CD4-positive, CD25-positive, alpha-beta regulatory T cell (primary cell): ENCODE measurements at places on chromosomes 5 and 9.

- DNase-seq, result no peak
Observed at GRCh38 chr5:125408448-125409233, 662.2 kb upstream of the ZNF608 start.

- no peak for DNase-seq
Observed at GRCh38 chr5:172823840-172824362, 10.2 kb upstream of the ERGIC1 start.

DNA sequence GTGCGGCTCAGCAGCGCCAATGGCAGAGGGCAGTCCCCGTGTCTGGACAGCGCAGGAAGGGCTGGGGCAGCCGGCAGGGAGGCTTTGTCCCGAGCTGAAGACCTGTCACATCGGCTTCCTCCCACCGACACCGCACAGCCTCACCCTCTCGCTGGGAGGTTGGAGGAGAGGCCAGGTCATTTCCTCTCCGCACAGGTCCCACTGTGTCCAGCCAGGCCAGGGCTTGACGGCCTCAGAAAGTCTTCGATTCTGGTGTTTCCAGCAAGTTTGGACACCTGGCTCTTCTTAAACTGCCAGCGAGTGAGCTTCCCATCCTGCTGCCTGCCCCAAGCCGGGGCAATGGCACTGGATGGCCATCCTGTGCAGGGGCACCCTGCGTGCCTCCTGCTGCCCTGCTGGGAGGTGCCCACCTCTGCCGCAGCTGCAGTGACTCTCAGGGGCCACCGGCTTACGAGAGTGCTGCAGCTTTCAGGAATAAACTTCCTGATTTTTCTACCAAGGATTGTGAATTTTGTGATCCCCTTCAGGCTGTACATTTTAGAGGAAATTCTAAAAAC lies 33.9 kb downstream of the AHRR start:
- DNase-seq, result no peak

DNA sequence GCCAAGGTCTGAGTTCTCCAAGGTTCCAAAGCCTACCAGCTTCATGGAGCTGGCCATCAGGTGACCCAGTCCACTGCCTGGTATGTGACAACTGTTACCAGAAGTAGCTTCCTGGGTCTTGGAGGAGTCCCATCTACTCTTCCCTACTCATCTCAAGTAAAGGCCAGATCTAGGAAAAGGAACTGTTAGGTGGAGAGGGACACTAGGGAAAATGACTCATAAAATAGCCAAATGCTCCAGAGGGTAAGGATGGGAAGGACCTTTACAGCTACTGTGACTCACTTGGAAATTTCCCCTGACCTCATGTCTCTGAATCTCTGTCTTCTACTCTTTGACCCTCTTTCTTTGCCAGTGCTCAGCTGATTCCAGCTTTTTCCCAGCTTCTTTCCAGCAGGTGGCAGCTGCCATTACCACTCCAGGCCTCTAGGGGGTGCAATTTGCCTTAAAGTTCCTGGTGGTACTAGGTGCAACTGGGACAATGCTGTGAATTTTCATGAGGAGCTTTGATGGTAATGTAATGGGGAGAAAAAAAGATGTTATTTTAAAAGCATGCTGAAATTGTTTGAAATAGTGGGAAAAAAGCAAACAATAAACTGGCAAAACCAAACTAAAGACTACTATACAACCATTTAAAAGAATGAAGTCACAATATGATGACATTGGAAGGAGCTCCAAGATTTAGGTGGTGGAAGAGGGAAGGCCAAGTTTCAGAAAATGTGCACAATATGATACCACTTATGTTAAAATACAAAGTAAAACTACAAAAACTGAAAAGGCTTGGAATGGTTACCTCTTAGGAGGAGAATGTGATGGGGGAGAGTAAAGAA lies 27.1 kb upstream of the MYORG start:
- peak; percentile 47 for DNase-seq

GRCh38 chr5:86546044-86546443 lies 71.7 kb upstream of the COX7C start:
- no peak for DNase-seq

DNA sequence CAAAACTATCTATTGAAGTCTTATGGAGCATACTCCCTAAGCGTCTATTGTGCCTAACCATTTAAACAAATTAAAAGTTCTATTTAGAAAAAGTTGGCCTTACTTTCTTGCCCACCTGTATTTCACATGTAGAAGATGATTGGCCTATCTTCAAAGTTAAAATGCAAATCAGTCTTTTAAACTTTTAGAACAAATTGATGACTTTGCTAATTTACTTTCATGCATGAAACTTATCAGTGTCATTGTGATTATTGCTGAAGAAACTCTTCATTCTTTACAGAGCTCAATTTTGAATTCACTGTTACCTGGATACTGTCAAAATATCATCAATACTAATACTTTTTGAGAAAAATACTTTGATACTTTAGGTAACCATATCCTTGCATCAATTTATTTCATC lies 216.1 kb downstream of the COX7C start:
- DNase-seq, result no peak

DNA sequence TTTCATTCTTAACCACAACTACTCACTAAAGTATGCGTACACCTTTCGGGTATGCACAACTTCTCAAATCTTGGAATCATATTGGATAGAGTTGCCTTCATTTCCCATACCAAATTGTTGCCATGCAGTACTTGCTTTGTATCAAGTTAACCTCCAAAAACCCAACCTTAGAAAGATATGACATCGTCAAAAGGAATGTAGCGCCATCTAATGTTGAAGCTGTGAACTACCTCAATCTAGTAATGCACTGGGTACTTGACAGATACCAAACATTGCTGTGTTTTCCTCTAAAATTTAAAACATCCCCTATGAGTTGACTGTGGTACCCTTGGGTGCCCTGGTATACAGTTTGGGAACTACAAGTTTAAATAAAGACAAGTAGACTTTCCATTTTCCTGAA lies 318.4 kb downstream of the ARL15 start:
- DNase-seq, result no peak

GRCh38 chr5:64688391-64688790 lies 1.9 kb upstream of the SHISAL2B start:
- DNase-seq, result no peak

DNA sequence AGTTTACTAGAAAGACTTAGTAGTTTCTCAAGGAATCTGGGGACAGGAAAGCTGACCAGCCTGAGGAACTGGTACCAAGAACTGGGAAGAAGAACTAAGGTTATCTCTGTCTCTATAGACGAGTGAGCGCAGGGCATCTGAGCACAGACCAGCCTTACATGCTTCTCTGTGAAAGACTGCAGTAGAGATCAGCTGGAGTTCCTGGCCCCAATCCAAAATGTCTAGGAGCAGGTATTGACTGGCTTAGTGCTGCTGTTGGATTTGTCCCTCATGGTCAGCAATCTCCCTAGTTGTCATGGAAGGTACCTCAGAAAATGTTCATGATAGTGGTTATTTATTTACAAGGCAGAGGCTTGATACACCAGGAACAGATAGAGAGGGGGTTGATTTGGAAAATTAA lies 13.3 kb downstream of the NUP214 start:
- DNase-seq, result no peak

DNA sequence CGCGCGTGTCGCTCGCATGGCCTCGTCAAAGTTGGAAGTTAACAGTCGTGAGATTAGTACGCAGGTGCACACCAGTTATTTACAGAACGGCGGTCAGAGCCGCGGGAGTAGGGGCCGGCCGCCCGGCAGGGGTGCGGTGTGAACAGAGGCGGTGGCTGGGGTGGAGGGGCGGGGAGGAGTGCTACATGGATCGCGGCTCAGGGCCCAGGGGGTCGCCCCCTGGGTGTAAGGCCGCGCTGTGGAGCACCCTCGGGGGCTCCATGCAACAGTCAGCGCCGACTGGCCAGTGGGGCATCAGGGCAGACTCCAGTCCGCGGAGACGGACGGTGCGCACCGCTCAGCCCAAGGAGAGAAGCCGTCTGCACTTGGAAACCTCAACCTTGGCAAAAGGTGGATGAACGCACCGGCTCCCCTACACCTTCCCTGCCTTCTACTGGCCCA lies 60.3 kb downstream of the ZNF354C start:
- no peak for DNase-seq

DNA sequence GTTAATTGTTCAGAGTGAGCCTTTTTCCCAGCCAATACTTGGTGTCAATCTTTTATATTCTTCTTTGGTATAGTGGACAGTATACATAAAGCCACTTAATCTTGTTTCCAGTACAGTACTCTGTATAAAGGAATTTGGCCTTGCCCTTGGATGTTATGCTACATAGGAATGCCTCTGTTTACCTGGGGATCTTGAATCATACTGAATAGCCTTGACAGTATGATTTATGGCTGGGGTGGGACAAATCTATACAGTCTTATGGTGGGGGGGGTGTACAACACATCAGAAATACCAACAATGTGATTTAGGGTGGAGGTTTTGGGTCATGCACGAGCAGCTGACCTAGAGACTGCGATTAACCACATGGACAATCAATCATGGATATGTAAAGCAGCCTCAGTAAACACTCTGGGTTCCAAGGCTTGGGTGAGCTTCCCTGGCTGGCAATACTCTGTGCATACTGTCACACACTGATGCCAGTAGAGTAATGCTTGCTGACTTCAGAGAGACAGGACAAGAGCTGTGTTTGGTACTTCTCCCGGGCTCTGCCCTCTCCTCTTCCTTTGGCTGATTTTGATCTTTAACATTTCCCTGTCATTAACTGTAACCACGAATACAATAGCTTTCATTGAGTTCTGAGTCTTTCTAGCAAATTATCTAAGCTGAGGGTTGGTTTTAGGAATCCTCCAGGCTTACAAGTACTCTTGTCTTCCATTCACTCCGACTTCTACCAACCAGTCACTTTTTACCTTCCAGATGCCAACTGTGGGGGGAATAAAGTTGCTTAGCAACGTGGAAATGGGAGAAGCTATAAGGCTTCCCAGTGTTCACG lies 84.6 kb downstream of the IARS1 start:
- no peak for DNase-seq

DNA sequence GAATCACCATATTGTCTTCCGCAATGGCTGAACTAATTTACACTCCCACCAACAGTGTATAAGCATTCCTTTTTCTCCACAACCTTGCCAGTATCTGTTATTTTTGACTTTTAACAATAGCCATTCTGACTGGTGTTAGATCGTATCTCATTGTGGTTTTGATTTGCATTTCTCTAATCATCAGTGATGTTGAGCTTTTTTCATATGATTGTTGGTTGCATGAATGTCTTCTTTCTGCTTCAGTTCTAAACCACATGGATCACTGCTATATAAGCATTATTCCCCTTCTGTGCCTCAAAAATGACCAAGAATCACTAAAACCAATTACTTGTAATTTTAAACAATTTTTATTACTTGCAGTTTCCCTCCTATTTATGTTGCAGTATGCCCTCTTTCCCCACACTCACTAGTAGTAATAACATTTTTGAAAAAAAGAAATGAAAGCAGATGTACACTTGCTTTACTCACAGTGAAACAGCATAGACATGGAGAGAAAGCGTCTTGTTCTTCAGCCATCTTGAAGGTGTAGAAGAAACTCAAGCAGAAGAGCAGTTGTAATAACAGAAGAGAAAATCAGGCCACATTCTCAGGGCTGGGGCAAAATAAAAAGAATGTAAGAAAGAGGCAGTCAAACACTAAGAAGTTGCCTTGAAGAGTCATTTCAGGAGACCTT lies 4.5 kb upstream of the TMEM252 start:
- no peak for DNase-seq

DNA sequence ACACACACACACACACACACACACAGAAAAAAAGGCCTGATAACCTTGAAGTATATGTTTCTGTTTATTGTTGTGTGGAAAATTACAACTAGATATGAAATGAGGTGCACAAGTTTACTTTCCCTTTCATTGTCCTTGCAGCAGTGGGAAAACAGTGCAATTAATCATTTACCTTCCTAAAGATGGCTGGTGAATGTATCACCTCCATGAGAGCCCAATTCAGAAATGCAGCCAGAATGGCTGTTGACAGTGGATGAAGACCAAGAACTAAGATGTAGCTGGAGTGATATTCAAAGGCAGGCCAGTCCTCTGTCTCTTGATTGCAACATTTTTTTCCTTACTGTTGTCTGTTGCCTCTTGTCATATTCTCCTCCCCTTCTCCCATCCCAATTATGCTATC lies 49.6 kb upstream of the EIF4EBP3 start:
- no peak for DNase-seq

DNA sequence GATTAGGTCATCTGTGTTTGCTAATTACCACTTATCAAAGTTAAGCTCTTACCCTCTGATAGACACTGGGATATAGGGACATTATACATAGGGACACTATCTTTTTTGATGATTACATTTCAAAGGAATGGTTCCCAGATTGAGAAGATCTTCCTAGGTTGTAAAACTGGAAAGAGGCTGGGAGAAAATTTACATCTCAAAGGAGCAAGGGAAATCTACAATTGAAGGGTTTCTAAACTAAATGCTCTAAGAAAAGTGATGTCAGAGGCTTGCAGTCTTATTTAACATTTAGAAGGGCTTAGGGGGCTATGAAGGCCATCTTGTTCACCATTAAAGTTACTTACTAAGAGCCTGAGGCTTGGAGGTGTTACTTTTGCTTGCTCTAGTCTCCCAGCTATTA lies 242.8 kb downstream of the PRR16 start:
- DNase-seq, result no peak

GRCh38 chr5:89418407-89419085 lies 535.6 kb upstream of the MEF2C start:
- DNase-seq, result no peak

GRCh38 chr5:23506329-23507236 lies 826 bp upstream of the PRDM9 start:
- DNase-seq, result no peak

DNA sequence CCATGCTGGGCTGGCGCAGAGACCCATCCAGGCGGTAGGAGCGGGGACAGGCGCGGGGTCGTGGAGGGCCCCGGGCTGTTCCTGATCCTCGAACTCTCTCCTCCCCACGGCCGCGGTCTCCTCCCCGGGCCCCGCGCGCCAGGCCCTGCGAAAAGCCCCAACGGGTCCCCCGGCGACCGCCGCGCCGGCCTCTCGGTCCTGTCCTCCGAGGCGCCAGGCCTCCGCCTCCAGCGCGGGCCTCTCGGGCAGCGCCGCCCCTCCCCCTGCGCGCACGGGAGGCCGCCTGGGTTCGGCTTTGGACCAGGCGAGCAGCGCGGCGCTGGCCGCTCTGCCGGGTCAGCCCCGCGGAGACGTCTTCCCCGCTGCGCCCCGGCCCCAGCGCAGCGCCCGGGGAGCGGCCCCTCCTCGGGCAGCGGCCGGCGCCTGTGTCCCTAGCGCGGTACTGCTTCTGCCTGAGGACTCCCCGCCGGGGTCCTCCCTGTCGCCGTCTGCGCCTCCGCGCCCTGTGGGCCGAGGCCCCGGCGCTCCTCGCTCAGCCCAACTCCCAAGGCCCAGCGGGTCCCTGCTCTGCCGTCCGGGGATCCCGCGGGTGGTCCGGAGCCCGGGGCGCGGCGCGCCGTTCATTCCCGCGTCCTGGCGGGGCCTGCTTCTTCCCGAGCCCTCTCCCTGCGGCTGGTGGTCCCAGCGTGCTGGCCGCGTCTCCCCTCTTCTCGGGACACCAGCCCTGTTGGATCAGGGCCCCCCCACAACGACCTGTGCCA lies 13.4 kb downstream of the COL23A1 start:
- no peak for DNase-seq

DNA sequence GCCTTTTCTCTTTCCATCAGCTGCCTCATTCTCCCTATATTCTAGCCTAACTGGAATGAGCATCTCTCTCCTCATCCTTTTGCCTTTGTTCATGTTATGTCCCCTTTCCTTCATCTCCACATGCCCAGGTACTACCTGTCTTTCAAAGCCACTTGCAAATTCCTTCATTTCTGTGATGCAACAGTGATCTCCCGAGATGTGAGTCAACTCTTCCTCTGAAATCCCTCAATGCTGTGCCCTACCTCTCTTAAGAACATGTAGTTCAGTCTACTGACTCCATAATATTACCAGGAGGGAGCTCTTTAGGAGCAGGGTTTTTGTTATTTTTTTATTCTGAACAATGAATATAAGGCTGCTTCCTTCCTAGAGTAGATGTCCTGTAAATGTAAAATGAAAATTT lies 91.6 kb downstream of the ZNF462 start:
- DNase-seq, result no peak
